ENCODE measurements at places on chromosomes 2 and 18.

DNA sequence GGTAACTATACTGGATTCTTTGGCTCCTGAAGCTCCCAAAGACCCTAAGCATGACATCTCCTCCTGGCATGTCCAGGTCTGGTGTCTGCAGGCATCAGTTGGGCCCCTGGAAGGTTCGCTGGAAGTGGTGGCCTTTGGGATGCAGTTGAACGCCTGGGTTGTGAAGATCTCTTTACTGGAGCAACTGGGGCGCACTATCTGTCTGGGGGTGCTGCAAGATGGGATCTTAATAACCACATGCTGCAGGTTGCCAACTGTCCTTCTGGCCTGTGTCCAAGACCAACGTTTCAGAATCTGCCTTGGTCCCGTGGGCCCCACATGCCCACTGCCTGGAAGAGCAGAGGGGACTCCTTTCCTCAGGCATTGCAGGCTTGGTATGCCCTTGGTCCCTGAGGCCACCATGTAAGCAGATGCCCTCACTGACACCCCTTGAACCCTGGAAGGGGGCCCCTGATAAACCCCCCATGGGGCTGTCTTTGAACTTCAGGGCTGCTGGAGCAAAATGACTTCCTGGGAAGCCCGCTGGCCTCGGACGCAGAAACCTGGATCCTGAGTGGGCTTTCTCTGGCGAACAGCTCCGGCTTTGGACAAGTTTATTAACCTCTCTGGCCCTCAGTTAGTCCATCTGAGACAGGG, 101.9 kb downstream of the TWIST2 start:
- DNase-seq, result no peak

DNA sequence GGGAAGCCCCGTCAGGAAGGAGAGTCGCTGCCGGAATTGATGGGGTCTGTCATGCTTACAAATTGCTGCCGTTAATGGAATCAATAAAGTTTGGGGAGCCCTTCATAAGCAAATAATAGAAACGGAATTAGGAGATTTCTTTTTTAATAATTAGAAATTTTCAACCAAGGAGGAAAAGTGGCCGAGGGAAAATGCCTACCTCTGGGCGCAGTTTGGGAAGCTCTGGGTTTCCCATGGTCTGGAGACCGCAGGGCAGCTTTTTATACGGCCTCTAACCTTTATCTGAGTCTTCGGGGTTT, 1.3 kb downstream of the EVX2 start:
- DNase-seq, result no peak

DNA sequence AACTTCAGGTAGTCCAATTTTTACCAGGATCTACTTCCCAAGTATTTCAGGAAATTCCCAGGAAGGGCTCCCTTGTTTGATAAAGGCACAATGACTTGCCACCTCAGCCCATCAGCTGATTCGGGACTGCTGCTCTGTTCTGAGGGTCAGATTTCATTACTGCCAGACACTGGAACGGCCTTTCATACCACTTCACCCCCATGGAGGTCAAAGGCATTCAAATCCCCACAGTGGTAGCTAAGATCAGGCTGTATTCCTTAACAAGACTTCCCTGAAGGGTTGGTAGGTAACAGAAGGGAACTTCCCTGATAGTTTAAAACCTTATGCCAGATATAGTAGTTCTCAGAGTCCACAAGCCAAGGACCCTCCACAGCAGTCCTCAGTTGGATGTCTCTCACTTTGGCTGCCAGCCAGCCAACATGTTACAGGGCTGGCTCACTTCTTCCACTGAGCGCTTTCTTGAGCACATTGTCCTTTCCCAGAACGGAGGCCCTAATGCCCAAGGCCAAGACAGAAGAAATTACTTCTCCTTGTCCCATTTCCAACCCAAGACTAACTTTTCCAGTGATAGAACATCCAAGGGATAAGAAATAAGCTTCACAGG, 40.0 kb upstream of the GLS start:
- no peak for DNase-seq

- no peak for DNase-seq
These were observed 582.8 kb downstream of the ADCYAP1 start for GRCh38 chr18:1487457-1487856.

DNA sequence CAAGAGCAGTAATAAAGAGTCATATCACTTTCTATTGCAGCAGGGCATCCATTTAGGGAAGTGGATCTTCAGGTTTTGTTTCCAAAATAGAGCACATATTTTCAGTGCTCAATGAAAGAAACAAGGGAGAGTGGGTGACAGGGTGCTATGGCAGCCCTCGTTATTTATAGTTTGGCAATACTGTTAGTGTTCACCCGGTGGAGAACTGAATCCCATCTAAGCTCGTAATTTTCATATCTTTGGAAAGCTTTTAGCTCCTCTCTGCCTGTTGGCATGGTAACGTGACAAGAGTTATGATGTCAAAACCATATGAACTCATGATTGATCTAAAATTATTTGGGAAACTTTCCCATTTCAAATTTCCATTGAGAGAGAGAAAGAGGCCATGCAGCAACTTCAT, 331.9 kb downstream of the LRRTM1 start:
- no peak for DNase-seq

- no peak for DNase-seq
These were observed 51.7 kb downstream of the TGOLN2 start for GRCh38 chr2:85275984-85276540.

GRCh38 chr2:240151477-240152031, 11.1 kb upstream of the OTOS start:
- DNase-seq, result no peak

DNA sequence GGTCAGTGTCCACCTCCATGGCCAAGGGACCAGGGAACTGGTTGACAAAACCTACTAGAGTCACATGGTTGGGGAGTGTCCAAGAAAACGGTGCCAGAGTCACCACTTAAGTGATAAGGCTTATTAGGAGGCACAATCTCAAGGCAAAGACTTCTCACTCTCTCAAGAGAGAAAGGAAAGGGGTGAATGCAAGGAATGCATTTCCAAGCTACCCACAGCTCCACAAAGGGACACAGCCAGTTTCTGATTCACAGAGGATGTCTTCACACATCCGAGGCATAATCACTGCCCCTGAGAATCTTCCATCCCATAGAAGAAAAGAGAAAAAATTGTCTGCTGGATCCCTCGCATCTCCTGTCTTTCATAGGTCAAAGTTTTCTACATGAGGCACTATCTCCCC, 269.3 kb downstream of the TNS1 start:
- DNase-seq, result no peak

DNA sequence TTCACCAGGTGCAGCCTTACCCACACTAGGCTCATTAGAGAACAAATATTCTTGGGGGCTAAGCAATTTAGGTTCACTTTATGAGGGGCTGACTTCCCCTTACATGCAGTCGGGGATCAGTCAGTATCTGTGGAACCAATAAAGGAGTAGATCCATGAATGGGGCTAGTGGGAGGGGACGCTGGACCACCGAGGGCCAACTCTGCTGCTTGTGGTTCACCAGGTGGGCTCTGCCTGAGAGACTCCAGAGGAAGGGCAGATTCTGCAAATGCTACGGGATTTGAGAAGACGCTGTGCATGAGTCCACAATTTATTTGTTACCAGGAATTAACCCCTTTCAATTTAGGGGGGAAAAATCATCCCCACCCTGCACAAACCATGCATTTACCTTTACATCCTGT, 15.9 kb upstream of the HAAO start:
- DNase-seq, result no peak

GRCh38 chr2:143889216-143889615, 630.7 kb downstream of the ZEB2 start:
- DNase-seq, result no peak

GRCh38 chr2:108633409-108633808, 85.9 kb upstream of the RANBP2 start:
- no peak for DNase-seq

GRCh38 chr2:210167227-210167626, 4.0 kb downstream of the KANSL1L start:
- DNase-seq, result no peak

DNA sequence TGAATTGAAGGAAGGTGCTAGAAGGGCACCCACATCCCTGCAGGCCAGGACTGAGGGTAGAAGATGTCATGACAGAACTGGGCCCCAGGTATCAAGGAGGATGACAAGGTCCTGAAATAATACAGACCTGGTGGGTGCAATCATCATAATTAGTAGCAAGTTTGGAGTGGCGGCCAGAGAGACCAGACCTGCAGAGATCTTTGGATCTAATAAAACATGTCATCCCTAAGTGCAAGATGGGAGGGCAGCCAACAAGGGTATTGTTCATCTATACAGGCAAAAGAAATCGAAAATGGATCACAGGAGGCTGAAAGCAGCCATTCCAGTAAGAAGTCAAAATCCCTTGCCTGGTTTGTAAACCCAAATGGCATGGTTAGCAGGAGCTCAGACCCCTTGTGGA, 111.3 kb upstream of the BOD1L2 start:
- DNase-seq, result no peak

GRCh38 chr2:160124571-160124970, 62.2 kb upstream of the PLA2R1 start:
- DNase-seq, result no peak

DNA sequence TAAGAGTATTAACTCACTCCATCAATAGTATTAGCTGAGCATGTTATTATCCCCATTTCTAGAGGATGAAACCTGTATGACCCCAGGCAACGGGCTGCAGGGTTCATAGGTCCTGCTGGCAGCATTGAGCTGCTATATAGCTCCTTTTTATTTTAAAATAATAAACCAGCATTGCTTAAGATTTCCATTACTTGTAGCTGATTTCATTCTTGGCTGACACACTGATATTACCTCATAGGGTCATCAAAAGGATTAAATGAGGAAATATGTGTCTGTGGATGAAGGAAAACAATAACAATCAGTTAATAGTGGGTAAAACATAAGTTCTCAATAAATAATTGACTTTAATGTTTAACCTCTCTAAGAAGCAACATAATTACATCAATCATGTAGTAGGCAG, 48.3 kb upstream of the NRP2 start:
- DNase-seq, result no peak

DNA sequence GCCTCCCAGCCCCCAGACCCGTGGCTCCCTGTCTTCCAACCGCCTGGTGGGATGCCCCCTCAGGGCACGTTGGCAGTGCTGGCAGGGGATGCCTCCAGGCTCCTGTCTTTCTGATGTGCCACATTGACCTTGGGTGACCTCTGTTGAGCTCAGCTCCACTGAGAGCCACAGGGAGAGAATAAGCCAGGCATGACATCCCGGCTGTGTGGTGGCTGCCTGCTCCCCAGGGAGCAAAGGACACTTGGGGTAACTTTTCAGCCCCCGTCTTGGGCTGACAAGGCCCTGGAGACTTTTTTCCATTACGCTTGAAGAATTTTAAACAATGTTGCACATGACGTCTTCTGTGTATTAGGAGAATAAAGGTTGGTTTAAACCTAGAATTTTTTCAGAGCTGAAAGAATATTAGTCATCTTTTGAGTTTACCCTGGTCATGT, 246.0 kb downstream of the TSN start:
- no peak for DNase-seq

GRCh38 chr18:62964432-62964831, 249.1 kb downstream of the PHLPP1 start:
- DNase-seq, result no peak

- no peak for DNase-seq
These were observed 559.8 kb upstream of the REG3G start for GRCh38 chr2:78465707-78466106.

DNA sequence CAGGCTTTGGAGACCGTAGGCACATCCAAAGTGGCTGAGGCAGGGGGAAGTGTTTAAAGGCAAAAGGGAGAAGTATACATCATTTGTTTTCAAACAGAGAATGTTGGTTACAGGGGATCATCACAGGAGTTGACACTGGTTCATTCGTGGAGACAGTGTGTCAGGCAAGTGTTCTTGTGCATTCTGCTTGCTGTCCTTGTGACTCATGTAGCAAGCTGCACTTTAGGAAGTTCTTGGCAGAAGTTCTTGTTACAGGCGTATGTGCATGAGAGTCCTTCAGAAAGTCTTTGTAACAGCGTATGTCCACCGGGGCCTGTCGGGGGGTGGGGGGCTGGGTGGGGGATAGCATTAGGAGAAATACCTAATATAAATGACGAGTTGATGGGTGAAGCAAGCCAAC, 36.5 kb upstream of the B4GALT6 start:
- no peak for DNase-seq

GRCh38 chr2:28567061-28567471, 71.2 kb downstream of the PLB1 start:
- DNase-seq, result no peak

DNA sequence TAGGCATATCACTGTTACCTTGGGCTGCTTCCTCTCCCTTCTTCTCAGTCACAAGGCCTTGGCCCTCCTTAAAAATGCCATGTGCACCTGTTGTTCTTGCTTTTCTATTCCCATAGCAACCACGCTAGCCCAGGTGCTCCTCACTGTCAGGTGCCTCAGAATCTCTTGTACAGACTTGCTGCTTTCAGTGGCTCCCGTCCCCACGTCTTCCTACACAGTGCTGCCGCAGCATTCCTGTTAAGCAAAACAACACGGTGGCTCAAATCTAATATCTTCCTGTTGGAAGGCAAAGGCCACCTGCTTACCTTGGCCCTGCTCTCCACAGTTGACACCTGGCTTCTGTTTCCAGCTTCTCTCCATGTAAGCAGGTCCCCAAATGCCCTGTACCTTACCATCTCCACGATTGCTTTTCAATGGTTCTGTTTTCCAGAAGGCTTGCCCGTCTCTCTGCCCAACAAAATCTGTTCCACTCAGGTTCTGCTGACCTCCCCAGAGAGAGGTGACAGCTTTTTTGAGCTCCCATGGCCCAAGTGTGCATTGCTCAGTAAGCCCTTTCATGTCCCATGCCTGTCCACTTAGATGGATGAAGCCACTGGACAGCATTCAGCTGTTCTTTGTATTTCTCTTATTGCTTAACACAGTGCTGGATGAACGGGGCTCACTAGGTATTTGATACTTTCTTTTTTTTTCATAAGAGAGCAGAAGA, 240.4 kb downstream of the PRKCE start:
- no peak for DNase-seq

DNA sequence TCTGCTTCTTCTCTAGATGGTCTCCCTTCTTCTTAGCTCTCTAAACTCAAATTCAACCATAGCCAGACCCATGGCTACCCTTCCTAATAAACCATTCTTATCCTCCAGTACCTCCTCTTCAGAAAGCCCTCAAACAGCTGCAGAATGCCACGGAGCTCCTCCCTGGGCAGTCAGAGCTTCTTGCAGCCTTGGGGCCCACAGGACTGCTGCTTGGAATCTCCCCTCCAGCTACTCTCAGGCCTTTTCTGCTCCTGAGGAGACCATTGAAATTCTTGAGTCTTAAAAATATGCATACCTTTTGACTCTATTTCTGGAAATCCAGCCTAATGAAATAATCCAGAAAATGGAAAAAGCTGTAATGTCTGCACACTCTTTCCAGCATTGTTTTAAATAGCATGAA, 30.7 kb downstream of the EFR3B start:
- no peak for DNase-seq

DNA sequence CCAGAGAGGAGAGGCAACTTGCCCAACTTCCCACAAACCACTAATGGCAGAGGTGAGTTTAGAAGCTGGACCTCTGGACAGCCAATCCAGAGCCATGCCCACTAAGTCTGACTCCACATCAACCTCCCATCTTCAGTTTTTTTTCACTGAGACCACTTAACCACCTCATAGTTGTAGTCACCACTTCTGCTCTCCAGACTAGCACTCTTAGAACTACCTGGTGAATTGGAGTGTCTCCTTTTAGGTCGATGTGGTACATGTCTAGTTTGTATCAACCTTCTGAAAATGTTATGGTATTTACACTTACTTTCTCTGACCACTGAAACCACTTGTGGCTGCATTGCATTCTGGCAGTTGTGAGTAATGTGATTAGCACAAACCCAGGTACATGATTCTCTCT, 743.6 kb upstream of the FANCL start:
- no peak for DNase-seq

GRCh38 chr2:71125506-71126294, 4.3 kb downstream of the MCEE start:
- DNase-seq, result no peak

- no peak for DNase-seq
These were observed 9.0 kb upstream of the KCNG2 start for GRCh38 chr18:79788734-79789085.

All from stimulated activated CD4-positive, alpha-beta T cell treated with anti-CD3 and anti-CD28 coated beads, Interleukin-1b, Interleukin-23, amount 100 ng/mL, for 1 hour (primary cell).